ENCODE measurements at places on chromosomes 1 and 21. TPM values are rescaled to one million over a fixed set of nuclear protein-coding genes. Genes with fewer than 3 reads are reported as not detected.

DNA sequence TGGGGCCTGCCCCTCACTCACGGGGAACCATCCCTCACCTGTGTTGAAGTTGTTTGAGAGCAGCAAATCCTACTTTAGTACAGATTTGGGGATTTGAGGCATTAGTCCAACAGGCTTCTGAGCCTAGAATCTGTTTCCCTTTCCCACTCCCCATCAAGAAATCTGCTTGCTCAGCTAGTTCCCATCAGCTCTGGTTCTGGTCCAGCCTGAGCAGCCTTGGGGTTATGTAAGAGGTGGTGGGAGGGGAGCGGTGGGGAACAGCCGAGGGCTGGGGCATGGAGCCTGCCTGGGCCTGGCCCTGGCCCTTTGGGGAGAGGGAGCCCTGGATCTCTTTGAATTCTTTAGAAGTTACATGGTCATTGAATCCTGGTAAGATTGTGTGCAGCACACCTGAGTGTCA, 4.1 kb downstream of the GSTM5 start:
- DNase-seq, result peak; percentile 52

DNA sequence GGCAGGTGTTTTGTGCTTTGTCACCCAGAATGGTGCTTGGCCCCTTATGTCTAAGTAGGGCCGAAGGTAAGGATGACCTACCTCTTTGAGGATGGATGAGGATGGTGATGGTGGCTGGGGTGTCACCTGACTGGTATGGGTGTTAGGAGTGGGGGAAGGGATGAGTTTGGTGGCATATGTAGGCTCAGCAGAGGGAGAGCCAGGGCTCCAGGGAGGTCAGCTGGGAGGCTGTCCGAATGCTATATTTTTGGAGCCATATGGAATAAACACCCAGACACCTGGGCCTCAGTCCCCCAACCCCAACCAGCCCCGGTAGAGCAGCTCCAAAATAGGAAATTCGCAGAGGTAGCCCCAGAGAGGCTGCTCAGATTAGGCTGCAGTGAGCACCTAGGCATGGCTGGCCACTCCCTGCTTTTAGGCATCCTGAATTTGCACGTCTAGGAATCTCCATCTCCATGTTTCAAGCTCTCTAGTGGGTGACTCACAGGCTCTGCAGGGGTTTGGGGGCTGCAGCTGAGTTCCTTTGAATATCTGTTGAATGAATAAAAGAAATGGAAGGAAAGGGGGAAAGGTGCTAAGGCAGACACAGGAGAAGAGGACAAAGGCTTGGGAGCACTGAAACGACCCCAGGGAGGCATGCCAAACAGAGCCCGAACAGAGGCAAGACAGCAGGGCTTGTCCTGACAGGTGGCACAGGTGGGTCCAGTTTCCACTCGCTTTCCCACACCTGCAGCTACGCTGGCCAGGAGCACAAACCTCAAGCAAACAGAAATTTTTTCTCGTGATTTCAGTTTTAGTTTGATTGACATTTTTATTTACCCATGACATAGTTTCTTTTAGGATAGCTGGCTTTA, 135.3 kb upstream of the EDN2 start:
- DNase-seq, result no peak

DNA sequence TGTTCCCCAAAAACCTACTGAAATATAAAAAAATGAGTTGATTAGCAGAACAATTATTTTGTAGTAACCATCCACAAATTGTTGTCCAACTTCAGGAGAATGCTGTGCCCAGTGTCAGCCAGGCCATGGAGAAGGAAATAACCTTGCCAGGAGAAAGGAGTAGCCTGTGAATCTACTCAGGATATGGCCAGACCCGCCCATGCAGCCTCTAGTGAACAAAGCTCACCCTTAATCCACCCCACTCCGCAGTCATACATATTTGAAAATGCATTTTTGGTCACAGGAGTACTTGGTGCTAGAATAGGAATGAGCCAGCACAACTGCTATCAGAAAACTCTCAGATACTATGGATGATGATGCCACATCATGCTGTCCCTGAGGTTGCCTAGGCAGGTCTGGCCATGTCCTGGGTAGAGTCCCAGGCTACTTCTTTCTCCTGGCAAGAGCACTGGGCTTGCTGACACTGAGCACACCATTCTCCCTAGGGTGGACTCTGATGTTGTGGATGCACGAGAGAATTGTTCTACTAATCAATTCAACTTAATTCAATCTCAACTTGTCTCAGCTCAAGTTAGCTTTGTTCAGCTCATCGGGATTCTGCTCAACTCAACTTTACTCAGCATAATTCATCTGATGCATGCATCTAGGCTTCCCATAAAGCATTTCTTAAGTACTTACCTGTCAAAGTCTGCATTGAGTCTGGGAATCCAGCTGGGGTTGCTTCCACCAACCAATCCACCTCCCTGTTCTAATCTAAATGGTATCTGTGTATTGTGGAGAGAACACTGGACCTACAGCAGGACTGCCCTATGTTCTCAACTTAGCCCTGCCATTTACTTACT, 18.2 kb downstream of the STYXL2 start:
- no peak for DNase-seq

GRCh38 chr1:25245809-25246599, 1.2 kb downstream of the RSRP1 start:
- no peak for DNase-seq

GRCh38 chr21:44697811-44698734, 1.1 kb downstream of the KRTAP10-12 start:
- DNase-seq, result no peak

DNA sequence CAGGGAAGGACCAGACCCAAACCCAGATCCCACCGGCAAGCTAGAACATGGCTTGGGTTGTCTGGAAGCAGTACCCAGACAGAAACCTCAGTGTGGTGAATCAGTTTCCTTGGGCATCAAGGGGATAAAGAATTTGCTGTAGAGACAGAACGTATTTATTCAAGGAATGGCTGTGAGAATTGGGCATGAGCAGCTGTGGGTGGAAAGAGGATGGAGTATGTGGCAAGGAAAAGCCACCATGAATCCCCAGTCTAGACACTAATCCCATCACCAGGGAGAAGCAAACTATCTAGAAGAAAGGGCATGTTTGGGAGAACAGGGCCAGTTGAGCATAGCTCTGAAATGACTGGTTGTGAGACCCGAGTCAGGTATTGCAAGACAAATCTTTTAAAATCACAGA, 109.2 kb downstream of the TOMM20 start:
- DNase-seq, result no peak

DNA sequence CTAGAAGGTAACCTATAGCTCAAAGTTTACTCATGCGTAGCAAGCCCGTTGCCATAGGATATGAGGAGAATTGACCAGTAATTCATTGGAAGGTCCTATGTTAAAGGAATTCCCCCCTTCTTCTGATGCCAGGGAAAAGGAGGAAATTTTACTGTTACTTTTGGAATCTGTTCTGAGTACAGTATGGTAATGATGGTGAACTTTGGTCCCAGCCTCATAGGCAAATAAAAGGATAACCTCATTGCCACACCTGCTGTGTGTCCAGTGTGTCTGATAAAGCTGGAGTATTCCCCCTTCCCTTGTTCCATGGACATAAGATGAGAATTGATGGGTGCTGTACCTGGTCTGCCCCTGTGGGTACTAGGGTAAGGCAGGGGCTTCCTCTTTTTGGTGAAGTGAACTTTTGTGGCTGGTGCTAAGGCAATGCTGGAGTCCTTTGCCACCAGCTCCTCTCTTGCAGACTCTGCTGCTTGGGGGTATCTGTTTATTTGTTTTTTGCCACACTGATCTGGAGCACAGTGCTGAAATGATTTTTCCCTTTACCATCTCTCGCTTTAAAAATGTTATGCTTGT, 22.2 kb downstream of the MPZ start:
- DNase-seq, result no peak

GRCh38 chr1:180178511-180179161, 24.0 kb downstream of the QSOX1 start:
- peak; percentile 78 for DNase-seq

DNA sequence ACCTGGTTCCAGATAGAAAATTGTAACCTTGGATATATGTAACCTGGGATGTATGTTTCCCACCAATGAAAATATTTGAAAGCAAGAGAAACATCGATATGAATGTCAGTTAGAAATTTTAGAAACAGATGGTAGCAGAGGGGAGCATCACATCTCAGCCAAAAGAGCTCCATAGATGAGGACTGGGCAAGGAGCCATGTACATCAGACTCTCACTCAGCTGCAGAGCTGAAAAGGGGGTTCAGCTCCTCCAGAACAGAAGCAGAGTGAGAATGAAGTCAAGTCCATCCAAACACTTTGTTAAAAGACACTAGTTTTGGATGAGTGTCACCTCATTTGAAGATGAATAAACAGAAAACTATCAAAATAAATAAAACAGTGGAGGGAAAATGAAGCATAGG, 202.4 kb downstream of the HMCN1 start:
- DNase-seq, result peak; percentile 85

DNA sequence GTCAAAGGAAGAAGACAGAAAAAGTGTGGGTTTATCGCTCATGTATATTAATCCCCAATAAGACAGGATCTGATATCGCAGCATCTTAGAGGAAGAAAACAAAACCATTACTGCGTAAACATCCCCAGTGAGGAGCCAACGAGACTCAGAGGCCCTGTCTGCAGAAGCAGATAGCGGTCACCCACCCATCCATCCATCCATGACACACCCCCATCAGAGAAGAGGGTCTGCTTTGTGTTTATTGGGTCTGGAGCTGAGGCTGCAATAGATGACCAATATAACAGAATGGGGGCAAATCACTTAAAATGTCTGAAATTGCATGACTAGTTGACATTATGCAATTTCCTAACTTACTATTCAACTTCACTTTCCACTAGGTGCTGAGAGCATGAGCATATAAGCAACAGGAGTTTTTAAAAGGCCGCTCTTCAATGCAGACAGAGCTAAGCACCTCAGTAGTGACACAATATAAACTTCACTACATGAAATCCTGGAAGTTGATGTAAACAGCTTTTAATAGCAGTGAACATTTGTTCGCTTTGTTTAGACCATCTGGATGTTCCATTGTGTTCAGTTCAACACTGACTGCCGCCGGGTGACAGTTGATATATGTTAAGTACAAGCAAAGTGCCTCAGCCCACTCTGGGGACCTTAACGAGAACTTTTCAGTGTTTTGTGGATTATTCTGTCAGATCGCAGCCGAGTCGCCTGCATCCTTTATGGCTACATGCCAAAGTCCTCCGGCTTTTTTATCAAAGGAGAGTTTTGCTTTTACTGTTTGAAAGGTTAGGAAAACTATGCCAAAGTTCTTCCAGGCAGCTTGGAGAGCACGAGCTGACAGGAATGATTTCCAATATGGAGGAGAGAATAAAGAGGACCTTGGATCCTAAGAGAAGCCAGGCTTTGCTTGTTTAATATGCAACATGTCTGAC, 167.5 kb downstream of the ZNF281 start:
- peak; percentile 86 for DNase-seq

GRCh38 chr1:1796466-1796865, 18.2 kb upstream of the NADK start:
- DNase-seq, result no peak

- no peak for DNase-seq
Measured at GRCh38 chr21:42680429-42680828, 27.0 kb downstream of the PDE9A start.

- DNase-seq, result peak; percentile 75
Measured at GRCh38 chr21:16588433-16588860, 858.7 kb downstream of the USP25 start.

GRCh38 chr1:208536212-208536611, 292.0 kb upstream of the PLXNA2 start:
- no peak for DNase-seq

GRCh38 chr1:23742670-23743286, 493 bp upstream of the ELOA start:
- no peak for DNase-seq

FBLIM1 gene
- 37.4 TPM for total RNA-seq

ACTL8 gene
- not detected for total RNA-seq

ANKRD35 gene
- 3.4 TPM for total RNA-seq

Data from lung (tissue), 17 donors.